SW480 (cell line): ENCODE measurements at places on chromosomes 1 and 21.

GRCh38 chr1:157831968-157832626 is 9.5 kb downstream of the CD5L start:
- DNase-seq, result no peak

DNA sequence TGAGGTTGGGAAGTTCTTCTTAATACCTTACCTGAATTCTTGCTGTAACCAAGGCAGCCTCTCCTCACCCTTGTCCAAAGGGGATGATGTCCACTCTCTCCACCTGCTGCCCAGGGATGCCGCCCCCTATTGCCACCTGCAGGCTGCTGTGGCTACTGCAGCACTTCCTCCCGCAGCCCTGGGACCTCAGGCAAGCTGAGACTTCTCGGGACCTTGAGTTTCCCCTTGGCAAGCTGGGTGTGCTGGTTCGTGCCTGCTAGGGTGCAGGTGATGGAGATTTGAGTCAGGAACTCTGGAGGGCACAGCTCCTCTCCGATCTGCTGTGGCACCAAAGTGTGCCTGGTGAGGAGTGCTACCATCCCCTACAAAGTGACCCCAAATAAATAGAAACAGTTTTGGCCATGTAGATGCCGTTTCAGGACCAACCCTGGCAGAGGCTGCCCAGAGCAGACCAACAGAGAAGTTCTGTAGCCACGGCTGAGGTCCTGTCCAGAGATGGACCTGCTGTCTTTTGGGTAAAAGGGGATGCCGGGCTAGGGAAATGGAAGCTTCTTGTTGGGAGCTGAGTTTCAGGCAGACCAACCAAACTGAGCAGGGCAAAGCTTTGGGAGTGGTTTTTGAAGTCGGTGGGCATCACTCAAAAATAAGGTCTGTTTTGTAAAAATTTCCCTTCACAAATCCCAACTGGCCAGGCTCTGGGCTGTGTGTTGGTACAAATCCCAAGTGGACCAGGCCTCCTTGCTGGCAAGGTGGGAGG is 31.7 kb downstream of the RUNX3 start:
- peak; percentile 44 for DNase-seq

DNA sequence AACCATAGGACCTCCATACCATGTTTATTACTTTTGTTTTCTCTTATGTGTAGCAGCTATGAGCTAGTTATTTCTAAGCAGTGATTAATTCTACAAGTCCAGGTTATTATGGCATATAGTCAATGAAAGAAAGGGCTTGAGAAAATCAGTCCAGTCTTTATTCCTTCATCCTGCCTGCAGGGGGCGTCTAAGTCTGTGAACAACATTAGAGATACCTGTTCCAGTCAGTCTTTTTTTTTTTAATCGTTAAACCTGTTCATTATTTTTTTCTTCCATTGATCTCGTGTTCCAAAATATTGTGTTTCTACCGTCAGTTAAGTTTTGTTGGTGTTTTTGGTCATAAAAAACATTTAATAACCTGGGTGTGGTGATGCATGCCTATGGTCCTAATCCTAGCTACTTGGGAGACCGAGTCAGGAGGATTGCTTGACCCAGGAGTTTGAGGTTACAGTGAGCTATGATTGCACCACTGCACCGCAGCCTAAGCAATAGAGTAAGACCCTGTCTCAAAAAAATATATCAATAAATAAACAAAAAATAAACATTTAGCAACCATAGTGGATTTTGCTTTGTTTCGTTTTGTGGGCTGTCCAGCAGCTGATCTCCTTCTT is 29.4 kb upstream of the CD2 start:
- DNase-seq, result peak; percentile 71

DNA sequence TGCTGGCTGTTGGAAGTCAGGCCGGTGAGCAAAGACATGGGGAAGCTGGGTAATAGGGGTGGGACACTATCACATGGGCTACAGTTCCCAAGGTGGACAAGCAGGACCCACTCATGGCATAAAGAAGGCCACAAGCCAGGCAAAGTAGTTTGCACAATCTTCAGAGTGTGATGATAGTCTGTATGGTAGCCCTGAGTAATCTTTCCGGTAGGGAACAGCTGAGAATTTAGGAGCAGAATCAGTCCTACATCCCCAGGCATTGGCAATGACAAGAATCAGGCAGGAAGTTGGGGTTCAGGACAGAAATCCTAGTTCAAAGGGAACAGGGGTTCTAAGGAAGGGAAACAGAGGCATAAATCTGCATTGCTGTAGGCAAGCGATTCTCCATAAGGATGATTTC is 23.9 kb upstream of the SPATA6 start:
- no peak for DNase-seq

DNA sequence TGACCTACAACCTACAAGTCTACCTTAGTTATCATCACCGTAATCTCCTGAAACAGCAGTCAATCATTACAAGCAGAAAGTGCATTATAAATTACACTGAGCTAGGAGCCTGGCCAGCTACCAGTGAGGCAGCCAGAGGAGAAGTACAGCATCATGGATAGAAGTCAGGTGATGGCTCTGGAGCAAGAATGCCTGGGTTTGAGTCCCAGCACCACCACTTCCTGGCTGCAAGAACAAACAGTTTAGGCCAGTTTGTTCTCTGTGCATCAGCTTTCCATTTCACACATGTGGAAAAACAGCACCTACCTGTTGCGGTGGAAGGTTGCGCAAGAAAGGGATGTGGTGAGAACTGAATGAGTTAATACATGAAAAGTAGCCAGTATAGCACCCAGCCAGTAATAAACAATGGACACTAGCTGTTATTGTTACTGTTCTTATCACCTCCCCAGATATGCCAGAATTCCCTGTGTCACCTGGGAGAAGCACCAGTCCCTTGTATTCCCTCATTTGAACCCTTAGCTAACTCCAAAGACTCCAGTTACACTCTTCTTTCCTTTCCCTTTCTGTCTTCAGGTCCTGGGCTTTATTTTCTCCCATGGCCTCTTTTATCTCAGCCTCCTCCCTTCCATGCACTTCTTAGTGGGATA is 9.0 kb downstream of the CREG1 start:
- peak; percentile 64 for DNase-seq

- no peak for DNase-seq
These were observed 33.9 kb downstream of the TMEM51 start for GRCh38 chr1:15187175-15188129.

DNA sequence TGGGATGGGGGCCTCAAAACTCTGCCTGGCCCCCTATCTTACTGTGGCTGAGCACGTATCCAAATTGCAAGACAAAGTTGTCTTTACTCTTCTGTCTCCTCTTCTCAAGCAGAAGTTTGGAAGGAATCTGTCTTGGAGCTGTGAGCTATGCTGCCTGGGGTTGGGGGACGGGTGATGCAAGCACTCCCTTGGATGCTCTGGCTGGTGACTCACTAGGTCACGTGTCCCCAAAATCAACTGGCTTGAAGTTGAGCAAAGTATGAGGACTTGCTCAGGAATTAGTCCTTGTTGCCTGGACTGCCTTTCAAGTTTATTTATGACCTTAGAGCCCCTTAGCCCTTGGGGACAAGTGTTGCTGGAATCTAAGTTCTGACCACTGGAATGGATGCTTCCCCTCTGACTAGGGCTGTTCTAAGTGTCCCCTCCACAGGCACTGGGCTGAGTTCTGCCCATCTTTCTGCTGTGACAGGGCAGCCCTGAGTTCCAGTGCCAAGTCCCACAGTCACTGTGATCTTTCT is 269.5 kb downstream of the HHAT start:
- DNase-seq, result peak; percentile 88

DNA sequence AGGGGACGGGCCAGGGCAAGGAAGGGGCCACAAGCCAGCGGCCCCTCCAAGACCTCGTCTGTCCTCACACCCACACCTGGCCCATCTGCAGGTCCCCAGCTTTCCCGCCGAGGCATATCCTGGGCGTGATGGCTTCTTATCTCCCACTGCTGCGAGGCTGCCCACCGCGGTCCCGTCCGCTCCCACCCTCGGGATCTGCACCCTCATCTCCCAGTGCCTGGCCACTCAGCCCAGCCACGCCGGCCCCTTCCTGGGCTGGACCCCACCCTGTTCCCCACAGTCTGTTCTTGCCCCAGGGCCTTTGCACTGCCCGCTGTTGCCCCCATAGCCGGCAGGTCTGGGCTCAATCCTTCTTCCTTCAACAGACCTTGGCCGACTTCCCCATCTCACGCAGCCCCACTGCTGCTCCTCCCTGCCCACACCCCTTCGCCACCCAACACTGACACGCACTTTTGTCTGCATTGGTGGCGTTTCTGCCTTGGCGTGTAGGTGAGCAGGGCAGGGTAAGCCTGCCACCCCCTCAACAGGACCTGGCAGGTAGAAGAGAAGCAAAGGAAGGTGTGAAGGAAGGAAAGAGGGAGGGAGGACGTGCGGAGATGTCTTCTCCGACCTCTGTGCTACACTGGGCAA is 4.4 kb upstream of the TTC34 start:
- no peak for DNase-seq

GRCh38 chr1:211762206-211762605 is 68.4 kb downstream of the LPGAT1 start:
- no peak for DNase-seq

DNA sequence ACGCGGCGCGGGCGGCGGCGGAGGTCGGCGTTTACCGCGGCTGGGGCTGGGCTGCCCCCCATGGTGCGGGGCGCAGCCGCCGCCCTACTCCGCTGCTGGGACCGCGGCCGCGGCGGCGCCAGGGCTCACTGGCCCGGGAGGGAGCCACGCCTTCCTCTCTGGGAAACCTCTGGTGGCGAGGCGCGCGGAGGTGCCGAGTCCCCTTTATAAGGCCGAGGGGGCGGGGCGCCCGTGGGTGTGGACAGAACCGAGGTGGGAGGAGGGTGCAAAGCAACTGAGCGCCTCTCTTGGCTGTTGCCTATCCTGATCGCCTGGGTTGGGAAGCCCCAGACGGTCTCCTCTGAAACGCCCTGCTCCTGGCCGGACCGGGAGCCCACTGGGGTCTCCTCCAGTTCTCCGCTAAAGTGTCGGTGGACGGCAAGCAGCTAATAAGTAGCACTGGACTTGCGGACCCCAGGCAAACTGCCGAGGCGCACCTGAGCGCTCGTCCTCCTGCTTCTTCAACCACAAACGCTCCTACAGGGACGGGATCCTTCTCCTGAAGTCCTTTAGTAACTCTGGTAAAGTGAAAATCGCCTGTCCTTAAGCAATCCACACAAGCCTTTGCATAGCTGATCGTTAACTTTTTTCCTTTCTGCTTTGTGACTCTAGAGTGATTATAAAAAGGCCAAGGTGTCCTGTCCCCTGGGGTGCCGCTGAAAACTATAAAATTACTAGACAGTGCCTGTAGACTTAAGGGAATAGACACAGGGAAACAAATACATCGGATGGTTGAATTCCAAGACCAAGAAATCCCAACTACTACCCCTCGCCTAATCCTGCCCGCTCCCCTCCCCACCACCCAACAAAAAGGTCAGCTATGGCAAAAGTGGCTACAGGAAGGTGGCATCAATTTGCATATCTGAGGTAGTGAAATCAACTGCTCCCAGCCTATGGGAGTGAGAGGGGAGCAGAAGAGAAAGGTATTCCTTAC is at the start of gene PTGER3:
Gene PTGER3, minus strand, starts transcription at position 182 of the 973 bp plus-strand sequence. CDS start 239 bp downstream, outside the sequence.
- peak; percentile 44 for DNase-seq

DNA sequence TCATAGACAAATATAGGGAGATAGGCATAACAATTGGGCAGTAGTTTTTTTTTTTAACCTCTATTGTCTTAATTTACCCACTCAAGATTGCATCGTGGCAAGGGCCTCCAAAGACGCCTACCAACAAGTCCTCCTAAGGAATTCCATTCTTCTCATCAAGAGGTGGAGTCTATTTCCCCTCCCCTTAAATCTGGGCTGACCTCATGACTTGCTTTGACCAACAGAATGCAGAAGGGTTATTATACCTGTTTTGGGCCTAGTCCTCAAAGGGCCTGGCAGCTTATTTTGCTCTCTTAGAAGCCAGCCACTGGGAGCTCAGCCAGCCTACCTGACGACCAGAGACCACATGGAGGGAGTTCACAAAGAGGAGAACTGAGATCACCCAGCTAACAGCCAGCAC is 92.3 kb downstream of the COQ8A start:
- DNase-seq, result no peak

- no peak for DNase-seq
These were observed 26.6 kb downstream of the NIBAN1 start for GRCh38 chr1:184947497-184948256.

- DNase-seq, result no peak
These were observed 54.9 kb upstream of the LAMC2 start for GRCh38 chr1:183131166-183131565.

DNA sequence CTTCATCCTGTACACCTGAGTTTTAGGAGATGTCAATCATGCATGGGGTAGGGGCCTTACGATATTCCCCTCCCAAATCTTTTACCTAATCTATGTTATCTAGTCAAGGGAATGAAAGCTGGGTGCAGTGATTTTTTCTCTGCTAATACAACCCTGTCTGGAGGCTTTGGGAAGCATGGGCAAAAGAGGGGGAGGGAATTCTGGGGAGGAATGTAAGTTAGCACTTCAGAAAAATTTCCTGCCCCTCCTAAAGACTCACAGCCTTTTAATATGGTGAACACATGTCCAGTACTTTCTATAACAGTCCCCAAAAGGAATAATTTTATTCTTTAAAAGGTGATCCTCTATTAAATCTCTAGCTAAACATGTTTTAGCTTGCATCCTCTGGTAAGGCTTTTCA is 25.6 kb upstream of the PRELP start:
- DNase-seq, result no peak

DNA sequence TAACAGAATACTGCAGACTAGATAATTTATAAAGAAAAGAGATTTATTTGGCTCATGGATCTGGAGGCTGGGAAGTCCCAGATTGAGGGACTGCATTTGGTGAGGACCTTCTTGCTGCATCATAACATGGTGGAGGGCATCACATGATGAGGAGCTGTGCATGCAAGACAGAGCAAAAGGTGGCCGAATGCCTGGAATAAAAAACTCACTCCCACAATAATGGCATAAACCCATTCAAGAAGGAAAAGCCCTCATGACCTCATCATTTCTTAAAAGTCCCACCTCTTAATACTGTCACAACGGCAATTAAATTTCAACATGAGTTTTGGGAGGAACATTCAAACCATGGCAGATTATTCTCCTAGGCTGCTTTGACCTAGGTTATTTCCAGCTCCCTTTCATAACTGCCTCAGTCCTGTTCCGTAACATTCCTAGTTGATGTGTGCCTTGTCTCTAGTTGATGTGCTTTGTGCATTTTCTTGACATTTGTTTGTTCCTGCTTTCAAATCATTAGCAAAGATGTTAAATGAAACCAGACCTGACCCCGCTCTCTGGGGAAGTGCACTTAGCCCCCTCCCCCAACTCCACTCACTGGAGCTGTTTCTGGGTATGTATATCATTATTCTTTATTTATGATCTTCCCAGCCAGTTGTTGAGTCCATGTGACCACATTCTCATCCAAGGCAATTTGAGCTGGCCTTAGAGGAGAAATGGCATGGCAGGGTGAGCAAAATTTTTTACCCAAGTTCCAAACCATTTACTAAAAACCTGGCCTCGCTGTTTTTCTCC is 148.5 kb downstream of the GDAP2 start:
- no peak for DNase-seq

GRCh38 chr1:195202241-195202640 is 1406.0 kb downstream of the KCNT2 start:
- no peak for DNase-seq

- no peak for DNase-seq
These were observed 11.7 kb upstream of the ENO1 start for GRCh38 chr1:8889925-8890785.

DNA sequence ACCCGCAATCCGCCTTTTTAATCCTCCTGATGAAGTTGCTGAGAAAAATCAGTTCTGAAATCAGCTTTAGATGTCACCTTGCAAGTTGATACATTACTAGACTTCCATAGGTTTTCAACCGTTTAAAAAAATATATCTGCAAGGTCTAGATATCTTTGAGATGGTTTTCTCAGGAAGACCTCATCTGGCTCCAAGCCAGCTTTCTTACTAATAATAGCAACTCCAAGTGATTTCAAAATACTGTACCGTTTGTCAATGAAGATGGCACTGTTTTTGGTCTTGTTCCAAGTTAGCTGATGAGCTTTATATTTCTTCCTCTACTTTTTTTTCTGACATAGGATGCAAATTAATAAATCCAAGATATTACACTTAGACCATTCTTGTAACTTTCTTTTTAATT is 40.3 kb downstream of the LRRC8C start:
- no peak for DNase-seq
